Left ventricle myocardium inferior (tissue), 1 donor: ENCODE measurements at places on chromosomes 4 and X.

- DNase-seq: no peak
Observed at GRCh38 chrX:132209527-132209926, 9.7 kb downstream of the RAP2C start.

DNA sequence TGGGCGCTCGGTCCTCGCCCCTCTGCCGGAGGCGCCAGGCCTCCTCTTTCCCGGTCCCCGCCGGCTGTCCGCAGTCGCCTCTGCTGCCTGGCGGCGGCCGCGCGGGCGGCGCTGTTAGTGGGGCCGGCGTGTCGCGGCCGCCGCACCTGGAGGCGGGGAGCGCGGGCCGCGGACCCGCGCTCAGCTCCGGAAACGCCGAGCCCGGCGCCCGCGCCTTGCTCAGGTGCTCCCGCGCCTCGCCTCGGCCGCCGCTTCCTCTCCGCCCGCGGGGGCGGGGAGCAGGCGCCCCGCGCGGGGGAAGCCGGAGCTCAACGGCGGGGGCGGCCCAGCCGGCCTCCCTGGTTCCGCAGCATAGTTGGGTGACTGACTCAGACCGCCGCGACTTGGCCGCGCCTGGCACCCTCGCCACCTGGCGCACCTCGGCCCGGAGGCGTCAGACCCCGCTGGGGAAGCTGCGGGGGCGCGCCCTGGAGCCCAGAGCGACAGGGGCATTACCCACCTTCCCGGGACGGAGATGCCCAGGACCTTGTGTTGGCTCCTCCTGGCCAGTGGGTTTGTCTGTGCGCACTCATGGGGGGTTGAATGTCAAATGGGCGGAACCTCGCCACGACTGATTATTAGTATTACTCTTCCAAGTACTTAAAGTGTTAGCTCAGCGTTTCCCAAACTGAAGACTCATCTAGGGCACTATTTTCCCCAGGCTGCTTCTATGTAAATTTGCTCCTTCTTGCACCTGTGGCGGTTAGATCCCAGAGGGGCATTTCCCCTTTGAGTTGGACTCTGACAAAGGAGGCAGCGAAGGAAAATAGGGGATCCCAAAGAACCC lies at the start of gene ARAP2:
ARAP2 (minus strand) TSS at position 258 of the 826 bp plus-strand sequence. CDS start 15,028 bp downstream, outside the sequence.
- DNase-seq: peak; percentile 33

GRCh38 chr4:52704661-52705060 lies 45.6 kb upstream of the USP46 start:
- DNase-seq: no peak

GRCh38 chr4:173507471-173508385 lies 22.3 kb downstream of the HAND2 start:
- no peak for DNase-seq

GRCh38 chr4:166838975-166839614 lies 395.2 kb downstream of the SPOCK3 start:
- DNase-seq: no peak

DNA sequence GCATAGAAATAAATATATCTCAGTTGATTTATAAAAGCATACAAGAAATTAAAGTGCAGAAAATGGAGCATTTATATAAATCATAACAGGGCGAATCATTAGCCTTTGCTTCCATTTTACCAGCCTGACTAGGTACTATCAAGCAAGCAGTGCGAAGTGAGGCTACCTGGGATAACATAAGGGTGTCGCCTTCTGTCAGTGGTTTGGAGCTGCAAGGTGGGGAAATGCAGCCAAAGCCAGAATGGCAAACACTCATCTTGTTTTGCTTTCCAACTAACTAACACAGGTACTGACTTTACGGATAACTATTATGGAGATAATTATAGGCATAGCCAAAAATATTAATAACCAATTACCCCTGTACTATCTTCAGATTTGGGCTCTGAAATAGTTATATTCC lies 1459.8 kb downstream of the RAPGEF2 start:
- no peak for DNase-seq

- no peak for DNase-seq
Observed at GRCh38 chr4:153266988-153267387, 62.7 kb downstream of the TRIM2 start.

- no peak for DNase-seq
Observed at GRCh38 chr4:30716681-30717207, 3.4 kb upstream of the PCDH7 start.

GRCh38 chrX:151816934-151817333 lies 82.4 kb downstream of the CNGA2 start:
- DNase-seq: no peak

DNA sequence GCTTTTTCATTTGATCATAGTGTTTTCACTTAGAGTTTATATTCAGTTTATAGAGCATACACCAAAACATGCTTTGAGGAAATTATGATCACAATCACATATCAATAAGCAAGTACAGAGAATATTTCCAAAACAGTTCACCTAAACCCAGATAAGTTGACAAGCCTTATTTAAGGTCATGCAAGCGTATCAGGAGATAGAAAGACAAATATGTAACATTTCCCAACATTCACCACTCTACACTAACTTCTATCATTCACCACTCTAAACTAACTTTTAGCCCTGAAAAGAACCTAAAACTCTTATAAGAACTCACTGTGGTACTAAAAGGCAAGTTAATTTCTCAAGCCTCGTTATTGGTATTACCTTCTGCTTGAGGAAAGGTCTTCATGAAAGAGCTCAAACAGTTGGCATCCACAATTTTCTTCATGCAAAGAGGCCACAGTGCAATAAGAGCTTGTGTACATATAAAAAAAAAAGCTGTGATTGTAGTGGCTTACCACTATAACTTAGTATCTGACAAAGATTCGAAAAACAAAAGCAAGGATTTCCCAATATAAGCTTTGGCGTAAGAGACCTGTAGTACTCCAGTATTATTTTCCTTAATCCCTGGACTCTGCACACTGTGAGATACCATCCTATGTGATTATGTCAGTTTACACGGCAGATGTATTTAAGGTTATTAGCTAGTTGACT lies 903.3 kb downstream of the STIM2 start:
- no peak for DNase-seq

DNA sequence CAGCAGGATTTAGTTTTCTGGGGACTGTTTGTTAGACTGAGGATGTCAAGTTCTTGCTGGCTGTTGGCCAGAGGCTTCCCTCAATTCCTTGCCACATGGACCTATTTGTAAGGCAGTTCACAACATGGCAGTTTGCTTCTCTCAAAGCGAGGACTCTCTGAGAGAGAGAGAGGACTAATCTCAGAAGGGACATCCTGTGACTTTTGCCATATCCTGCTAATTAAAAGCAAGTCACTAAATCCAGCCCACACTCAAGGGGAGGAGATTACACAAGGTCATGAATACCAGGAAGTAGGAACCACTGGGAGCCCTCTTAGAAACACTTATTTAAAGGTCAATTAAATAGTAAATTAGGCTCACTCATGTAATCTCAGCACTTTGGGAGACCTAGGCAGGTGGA lies 38.2 kb downstream of the PPP1R2C start:
- DNase-seq: no peak

GRCh38 chr4:121728066-121728465 lies 31.3 kb upstream of the ANXA5 start:
- DNase-seq: no peak

GRCh38 chr4:80017125-80017854 lies 55.7 kb downstream of the ANTXR2 start:
- DNase-seq: no peak

DNA sequence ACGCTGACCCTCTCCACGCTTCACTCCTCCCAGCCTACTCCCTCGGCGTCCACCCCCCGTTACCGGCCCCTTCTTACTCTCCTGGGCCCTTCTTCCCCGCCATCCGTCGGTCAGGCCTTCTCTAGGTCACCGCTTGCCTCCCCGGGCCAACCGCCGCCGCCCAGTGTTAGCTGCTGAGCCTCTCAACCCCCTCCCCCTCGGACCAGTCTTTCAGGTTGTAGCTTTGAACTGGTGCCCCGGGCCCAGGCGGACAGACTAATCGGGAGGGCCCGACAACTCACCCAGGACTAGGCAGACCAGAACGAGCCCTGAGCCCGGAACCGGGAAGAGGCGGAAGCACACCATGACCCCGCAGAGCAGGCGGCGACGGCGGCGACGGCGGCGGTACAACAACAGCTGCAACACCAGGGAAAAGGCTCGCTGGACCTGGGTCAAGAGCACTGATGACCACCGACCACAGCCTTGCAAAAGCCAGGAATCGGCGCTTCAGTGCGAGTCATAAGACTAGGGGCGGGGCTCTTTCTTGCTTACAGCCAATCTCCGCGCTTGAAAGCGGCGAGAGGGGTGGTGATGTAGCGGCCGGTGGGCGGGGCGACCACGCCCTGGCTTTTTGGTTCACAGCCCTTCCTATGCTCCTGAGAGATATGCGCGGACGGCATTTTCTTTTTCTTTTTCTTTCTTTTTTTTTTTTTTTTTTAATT lies at the start of gene LAMP2:
LAMP2 (minus strand) TSS at position 472 of the 701 bp plus-strand sequence; CDS start at position 345, 127 bp downstream.
- DNase-seq: peak; percentile 88

- no peak for DNase-seq
Observed at GRCh38 chrX:79721234-79721633, 293.3 kb upstream of the TBX22 start.

GRCh38 chr4:156725257-156725656 lies 246.3 kb downstream of the PDGFC start:
- DNase-seq: peak; percentile 51

DNA sequence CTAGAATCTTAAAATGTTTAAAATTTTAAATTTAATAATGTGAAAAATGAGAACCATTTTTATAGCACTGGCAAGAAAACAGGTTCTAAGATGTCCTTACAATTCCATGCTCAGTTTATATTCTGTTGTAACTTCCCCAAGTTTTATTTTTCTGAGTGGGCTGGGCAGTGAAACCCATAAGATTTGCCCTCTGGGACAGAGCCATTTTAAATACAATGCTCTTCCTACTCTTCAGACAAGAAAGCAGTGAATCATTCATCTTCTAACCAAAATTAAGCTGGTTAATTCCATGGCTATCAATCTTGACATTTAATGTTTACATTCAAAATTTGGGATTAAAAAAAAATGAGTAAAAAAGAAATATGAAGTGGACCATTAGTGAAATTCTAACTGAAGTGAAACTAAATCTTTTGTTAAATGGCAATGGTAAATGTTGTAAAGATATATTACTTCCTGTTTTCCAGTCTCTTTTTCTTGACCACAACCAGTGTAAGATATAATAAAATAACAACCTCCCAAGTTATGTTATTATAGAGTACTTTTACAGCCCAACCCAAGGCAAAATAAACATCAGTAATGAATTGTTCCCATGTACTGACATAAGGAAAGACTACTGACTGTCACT lies 37.2 kb upstream of the PTPN13 start:
- no peak for DNase-seq
